ENCODE measurements at places on chromosomes 3 and 15. TPM values are rescaled to one million over a fixed set of nuclear protein-coding genes. Genes with fewer than 3 reads are reported as not detected.

The GASK1A gene
- not detected for total RNA-seq

The TNFAIP8L3 gene
- 2.3 TPM for total RNA-seq

- DNase-seq = peak; percentile 71
Observed at GRCh38 chr3:70840106-70840870, 527.9 kb upstream of the MDFIC2 start.

- DNase-seq = peak; percentile 31
Observed at GRCh38 chr3:101340591-101340990, 20.2 kb upstream of the IMPG2 start.

- DNase-seq = no peak
Observed at GRCh38 chr3:187551416-187551815, 118.8 kb downstream of the SST start.

- DNase-seq = no peak
Observed at GRCh38 chr3:133270631-133271030, 129.2 kb upstream of the BFSP2 start.

- peak; percentile 86 for DNase-seq
Observed at GRCh38 chr15:88897456-88898194, 2.3 kb upstream of the HAPLN3 start.

All from HT1080 (cell line).